ENCODE measurements at places on chromosomes 2 and 18.

DNA sequence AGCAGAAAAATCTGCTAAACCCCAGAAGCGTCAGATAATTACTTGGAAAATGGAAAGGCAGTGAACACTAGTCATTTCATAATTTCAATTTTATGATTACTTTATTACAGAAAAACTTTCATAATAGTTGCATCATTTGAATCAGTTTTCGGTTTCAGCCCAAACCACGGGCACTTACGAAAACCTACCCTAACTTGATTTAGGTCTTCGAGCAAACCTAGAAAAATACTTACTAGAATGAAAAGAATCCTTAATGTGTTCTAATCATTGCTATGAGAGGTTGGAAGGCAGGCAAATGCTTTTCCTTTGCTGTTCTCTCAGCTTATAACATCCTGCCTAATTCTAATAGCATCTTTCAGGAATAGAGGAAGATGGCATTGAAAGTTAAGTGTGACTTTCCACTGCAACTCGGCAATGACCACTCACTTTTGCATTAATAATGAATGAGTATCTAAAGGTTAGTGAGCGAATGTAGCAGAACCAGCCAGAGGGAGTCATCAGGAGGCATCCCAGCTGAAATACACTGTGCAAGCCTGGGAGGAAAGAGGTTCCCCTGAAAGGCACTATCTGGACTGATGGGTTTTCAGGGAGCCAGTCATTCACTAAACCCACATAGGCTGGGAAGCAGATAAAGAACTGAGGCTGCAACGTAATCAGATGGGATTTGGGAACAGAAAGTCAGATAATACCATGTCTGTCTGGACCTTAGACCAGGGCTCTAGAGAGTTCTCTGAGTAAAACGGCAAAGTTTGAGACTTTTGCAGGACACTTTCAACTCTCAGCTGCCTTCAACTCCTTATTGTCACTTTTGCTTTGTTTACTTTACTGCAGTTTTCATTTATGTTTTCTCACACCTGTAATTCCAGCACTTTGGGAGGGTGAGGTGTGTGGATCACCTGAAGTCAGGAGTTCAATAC lies 520.8 kb downstream of the RNF144A start:
- DNase-seq, result no peak

DNA sequence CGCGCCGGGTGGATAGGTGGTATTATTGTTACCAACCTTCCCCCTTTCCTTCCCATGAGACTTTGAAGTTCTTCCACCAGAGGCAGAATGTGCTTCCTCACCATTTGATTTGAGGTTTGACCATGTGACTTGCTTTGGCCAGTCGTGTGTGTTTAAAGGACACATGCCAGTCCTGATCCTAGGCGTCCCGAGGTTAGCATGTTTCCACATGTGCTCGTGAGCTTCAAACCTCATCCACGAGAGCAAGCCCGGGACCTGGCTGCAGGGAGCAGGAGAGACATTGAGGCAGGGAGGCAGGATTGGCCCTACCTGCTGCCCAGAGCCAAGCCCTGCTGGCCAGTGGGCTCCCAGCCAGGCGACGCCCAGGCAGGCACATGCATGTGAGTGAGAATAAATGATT lies 27.4 kb upstream of the EDAR start:
- no peak for DNase-seq

- peak; percentile 65 for DNase-seq
These were observed 212.1 kb upstream of the NCKAP5 start for GRCh38 chr2:133780099-133780996.

GRCh38 chr2:209817844-209818271 lies 46.2 kb downstream of the UNC80 start:
- no peak for DNase-seq

GRCh38 chr2:212385241-212385640 lies 153.4 kb downstream of the ERBB4 start:
- peak; percentile 21 for DNase-seq

GRCh38 chr2:18380321-18380720 lies 180.1 kb downstream of the RDH14 start:
- DNase-seq, result no peak

GRCh38 chr2:164697688-164698461 lies 76.6 kb upstream of the GRB14 start:
- no peak for DNase-seq

DNA sequence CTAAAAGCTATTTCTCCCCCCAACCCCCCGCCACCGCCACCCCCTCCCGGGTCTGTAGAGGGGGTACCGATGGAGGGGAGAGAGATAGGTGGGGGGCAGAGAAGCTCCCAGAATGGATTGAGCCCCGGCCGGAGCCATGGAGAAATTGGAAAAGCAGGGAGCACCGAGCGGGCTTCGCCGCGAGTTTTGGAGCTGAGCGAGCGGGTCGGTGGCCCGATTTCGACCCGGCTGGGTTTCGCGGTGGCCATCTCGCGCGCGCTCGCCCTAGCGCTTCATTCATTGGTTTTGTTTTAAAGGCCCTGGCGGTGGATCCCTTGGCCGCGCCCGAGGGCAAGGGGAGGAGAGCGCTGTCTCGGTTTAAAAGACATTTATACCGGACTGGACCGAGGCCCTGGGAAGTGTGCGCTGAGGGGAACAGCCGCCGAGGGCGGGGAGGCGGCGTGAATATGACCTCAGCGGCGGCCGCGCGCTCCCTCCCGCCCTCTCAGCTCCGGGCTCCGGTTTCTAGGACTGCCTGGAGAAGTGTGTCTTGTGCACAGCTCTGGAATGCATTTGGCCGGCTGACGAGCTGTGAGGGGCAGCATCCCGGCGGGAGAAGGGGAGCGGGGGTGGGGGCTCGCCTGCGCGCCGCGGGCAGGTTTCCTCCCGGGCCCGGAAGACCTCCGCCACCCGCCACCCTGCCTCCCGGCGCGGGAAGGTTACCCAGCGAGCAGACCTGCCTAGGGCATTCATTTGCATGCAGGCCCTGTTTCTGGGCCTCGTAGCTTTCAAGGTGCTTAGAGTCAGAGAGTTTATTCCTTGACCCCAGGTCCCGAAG lies 1.7 kb upstream of the SMAD7 start:
- peak; percentile 84 for DNase-seq

DNA sequence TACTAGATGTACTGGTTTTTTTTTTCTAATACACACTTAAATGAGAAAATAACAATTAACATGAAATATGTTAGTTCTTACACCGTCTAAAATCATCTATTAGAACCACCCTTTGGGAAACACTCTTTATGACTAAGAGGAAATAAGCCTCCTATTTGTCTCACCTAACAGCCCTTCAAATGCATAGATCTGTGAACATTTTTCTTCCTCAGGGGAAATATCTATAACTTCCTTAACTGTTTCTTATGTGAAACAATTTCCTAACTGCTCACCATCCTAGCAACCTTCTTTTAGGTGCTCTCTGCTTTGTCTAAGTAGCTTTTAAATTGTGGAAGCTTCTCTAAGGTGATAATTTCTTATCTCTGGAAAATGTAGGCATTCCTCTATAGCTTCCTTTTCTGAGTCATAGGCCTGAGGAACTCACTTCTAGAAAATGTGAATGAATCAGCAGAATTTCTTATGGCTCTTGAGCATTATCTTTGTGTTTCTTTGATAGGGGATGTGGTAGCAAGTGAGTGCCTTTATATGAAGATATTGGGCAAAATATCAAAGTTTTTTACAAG lies 56.1 kb downstream of the CNTNAP5 start:
- DNase-seq, result no peak

DNA sequence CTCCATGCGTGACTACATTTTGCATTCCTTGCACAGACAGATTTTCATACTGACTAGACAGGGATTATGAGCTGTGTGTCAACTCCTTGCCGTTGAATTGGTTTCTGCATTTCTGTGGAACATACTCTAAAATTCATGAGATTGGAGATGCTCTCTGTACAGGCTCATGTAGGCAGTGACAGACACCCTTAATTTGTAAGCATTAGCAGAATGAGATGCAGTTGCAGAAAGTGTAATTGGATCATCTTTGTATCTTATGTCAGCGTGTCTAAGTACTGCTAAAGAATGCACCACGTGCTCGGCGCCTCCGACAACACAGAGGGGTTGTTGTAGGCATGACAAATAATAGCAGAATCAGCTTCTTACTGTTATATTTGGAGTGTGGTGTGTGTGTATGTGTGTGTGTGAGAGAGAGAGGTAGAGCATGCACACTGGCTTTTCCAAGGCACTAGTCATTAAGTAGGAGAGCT lies 212.4 kb downstream of the CMPK2 start:
- no peak for DNase-seq

GRCh38 chr2:225748609-225749008 lies 349.1 kb downstream of the NYAP2 start:
- no peak for DNase-seq

DNA sequence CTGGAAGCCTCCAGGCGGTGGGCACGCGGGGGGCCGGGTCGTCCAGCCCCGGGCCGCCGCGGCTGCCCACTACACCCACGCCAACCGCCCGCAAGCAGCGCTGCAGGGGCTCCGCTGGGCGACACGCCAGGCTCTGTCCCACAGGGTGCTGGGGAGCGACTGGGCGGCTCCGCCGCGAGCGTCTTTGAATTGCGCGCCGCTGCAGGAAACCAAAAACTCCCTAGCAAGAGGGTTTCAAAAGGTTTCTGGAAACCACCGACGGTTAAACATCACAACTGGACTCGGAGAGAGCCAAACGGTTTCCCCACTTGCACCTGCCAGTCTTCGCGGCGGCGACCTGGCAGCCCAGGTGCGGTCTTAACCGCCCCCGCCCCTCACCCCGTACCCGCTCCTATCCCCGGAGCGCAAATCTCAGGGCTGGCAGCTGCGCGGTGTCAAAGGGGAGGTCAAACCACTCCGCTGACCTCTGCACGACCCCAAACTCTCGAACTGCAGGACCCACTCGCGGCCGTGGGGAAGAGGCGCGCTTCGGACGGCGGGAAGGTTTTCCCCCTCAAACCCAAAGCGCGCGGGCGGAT lies 1.0 kb downstream of the CXCR4 start:
- DNase-seq, result no peak

DNA sequence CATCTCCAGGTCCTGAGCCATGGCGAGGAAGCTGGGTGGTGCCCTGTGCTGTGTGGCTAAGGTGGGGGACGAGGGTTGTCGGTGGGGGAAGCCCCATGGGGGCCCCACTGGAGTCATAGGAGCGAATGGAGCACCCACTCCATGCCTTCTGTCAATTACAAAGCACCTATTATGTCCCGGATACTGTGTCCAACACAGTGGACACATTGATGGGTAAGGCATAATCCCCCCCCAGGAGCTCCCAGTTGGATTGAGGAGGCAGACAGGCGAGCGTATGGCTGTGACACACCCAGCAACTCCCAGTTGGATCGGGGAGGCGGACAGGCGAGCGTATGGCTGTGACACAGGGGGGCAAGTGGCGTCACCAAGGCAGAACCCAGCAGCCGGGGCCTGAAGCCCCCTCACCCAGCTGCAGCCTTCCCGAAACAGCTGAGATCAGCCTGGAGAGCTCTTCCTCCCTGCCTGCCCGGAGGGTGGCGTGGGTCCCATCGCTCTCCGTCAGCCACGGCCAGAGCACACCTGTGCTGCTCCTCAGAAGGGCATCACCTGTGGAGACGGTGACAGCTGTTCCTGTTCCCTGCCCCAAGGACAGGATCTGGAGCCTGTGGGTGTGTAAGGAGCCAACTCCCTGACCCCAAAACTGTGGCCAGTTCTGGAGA lies 69.6 kb downstream of the HPCAL1 start:
- no peak for DNase-seq

GRCh38 chr2:157172866-157173578 lies 84.5 kb upstream of the GALNT5 start:
- peak; percentile 19 for DNase-seq

- no peak for DNase-seq
These were observed 203.9 kb downstream of the MTX2 start for GRCh38 chr2:176473177-176473576.

DNA sequence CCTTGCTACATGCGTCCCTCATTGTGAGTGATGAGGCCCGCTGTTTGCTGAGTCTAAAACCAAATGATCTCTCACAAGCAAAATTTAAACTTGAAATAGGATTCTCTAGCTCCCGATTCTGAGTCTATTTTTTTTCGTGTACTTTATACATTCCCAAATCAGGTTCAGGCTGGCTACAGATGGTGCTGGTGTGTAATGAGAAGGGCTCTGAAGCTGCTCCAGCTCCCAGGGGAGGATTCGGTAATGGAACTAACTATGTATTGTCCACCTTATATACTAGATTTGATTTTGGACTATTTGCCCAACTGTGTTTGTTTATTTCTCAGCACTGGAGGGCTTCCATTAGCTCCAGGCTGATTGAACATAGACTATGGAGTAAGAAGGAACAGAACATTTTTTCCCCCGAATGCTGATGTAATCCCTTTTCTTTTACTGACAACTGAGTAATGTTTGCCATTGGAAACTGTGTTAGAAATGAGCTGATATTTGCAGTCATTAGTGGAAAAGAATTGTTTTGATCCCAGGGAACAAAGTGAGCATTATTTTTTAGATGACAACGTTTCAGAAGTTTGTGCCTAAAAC lies 274.0 kb upstream of the FIGN start:
- DNase-seq, result no peak

DNA sequence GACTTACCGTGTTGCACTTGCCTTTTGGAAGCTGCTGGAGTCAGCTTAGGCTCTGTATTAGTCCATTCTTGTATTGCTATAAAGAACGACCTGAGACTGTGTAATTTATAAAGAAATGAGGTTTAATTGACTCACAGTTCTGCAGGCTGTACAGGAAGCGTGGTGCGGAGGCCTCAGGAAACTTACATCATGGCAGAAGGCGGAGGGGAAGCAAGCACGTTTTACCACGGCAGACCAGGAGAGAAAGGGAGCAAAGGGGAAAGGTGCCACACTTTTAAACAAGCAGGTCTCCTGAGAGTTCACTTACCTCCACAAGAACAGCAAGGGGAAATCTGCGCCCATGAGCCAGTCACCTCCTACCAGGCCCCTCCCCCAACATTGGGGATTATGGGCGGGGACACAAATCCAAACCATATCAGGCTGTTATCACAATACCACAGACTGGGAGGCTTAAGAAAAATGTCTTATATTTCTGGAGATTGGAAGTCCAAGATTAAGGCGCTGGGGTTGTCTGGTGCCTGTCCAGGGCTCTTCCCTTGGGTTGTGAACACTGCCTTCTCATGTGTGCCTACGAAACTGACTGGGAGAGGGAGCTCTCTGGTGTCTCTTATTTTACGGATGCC lies 3.6 kb upstream of the D2HGDH start:
- no peak for DNase-seq

DNA sequence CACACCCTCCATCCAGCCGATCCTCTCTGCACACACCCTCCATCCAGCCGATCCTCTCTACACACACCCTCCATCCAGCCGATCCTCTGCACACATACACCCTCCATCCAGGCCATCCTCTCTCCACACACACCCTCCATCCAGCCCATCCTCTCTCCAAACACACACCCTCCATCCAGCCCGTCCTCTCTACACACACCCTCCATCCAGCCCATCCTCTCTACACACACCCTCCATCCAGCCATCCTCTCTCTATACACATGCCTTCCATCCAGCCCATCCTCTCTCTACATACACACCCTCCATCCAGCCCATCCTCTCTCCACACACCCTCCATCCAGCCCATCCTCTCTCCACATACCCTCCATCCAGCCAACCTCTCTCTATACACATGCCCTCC lies 83.1 kb downstream of the EIPR1 start:
- no peak for DNase-seq

DNA sequence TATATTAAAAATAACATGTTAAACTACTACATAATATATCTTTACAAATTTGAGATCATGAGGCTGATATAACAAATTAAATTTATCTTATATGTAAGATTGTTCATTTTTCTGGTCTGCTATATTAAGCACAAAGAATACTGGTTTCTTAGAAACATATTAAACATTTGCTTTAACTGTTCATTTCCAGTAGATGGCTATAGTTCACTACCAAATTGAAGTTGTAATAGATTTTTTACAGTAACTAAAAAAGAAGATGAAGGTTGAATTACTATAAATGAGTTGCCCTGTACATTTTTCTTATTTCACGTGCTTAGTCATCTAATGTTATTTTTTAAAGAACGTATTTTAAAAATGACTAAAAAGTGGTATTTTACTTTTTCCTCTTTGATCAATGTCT lies 57.0 kb downstream of the ZNF407 start:
- DNase-seq, result peak; percentile 15
